ENCODE measurements at places on chromosomes 3 and 15.

DNA sequence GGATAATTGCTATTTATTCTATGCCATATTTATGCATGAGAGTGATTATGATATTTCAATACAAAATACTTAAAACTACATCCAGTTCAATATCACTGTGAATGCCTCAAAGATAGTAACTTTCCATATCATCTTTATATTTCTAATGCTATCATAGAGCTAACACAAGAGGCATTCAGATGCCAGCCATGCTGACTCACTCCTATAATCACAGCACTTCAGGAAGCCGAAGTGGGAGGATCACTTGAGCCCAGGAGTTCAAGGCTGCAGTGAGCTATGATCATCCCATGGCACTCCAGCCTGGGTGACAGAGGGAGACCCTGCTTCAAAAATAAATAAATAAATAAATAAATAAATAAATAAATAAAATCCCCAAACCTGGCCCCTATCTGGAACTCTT, 498.7 kb downstream of the EPHA3 start:
- no peak for DNase-seq

DNA sequence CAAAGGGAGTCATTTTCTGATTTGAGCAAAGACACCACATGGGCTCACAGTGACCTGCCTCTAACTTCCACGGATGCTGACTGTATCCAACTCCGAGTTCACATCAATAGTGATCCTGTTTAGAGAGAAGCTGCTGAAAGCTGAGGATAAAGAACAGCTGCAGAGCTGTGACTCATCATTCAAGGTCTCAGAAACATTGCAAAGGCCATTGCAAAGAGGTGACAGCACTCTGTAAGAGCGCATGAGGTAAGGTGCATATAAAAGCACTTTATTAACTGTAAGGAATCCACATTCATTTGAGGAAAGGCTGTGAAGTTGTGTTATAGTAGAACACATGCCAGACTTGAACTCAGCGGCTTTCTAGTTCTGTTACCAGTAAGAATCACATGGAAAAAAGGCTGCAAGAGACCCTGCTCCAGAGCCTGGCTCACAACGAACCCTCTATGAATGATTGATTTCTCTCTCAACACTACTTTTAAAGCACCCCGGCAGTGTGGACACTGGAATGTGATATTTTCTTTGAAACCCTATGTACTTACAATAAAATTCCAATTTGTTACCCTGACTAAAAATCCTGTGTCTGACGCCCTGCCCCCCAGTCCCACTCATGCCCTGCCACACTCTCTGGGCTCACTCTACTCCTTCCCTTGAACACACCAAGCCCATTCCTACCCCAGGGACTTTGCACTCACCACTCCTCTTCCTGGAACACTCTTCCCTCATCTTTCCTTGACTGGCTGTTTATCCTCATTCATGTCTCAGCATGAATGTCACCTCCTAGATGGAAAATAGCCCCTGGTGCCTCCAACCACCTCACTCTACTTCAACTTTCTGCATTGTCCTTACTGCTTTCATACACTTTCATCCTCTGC, 111.2 kb downstream of the LSM3 start:
- no peak for DNase-seq

DNA sequence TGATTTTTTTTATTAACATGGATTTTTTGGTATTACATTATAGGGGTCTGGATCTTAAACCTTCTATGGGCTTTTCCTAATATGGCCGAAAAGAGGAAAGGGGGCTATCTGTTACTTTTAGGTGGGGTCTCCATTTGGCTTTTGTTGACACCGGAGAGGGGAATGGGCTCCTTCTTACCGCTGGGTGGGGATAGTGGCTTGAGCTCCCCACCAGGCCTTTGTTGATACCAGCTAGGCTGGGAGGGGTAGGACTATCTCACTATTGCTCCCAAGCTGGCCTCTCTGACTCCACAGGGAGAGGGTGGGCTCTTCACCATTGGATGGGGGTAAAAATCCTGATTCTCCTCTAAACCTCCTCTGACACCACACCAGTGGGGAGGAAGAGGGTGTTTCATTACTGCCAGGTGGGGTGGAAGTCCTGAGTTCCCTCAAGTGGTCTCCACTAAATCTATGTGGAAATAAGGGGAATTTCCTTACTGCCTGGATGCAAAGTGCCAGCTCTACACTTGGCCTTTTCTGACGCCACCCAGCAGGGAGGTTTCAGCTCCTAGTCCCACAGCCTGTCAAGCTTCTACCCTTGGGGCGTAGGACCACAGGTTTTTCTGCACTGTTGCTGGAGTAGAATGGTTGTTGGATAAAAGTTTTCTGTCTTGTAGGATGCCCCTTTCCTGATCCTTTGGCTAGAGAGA, 572.3 kb downstream of the MAGI1 start:
- DNase-seq = no peak

DNA sequence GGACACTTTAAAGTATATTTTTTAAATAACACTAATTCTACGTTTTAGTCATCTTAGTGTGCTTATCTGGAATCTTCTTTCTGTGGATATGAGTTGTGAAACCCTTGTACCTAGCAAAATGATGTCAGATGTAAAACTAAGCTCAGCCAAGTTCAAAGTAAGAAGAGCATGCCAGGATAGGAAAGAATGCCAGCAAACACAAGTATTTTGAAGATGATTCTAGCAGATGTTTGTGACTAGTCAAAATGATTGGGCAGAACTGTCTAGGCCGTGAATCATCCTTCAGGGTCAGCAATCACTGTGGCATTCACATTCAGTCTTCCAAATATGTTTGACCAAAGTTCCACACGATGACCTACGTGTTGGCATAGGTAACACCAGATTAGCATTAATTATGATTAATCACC, 5.4 kb upstream of the PLOD2 start:
- no peak for DNase-seq

- no peak for DNase-seq
Observed at GRCh38 chr3:64140651-64141050, 84.6 kb downstream of the PRICKLE2 start.

GRCh38 chr3:151213151-151213550, 10.1 kb upstream of the GPR171 start:
- DNase-seq = no peak

DNA sequence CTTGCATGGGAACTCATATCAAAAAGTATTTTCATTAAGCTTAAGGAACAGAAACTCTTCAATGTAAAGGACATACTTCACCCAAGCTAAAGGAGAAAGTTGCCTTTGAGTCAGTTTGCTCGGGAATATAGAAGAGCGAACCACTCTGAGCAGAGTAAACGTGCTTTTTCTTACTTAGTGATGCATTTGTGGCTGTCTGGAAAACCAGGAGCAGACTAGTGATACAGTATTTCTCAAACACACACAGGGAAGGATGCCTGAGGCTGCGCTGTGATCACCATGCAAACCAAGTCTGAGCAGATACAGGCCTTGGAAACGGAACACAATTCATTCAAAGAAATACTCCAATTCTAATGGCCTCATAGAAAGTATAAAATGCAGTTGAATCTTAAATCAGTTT, 121.0 kb upstream of the CDIN1 start:
- no peak for DNase-seq

- DNase-seq = no peak
Observed at GRCh38 chr3:17500618-17501017, 241.8 kb downstream of the TBC1D5 start.

- DNase-seq = no peak
Observed at GRCh38 chr3:193344486-193344885, 34.1 kb downstream of the ATP13A5 start.

- peak; percentile 18 for DNase-seq
Observed at GRCh38 chr3:134754768-134755559, 40.1 kb upstream of the EPHB1 start.

Data from stimulated activated CD4-positive, alpha-beta T cell treated with anti-CD3 and anti-CD28 coated beads, Interleukin-4, amount 100 ng/mL, for 48 hours (primary cell).